Natural killer cell treated with Interleukin-12 subunit alpha and Interleukin-12 subunit beta and Interleukin-15 and Interleukin-18, amount 100 ng/mL, for 72 hours (primary cell): ENCODE measurements at places on chromosomes 16 and 17. TPM values are rescaled to one million over a fixed set of nuclear protein-coding genes. Genes with fewer than 3 reads are reported as not detected.

The MYOCD gene
- total RNA-seq, result not detected

The TNFRSF12A gene
- total RNA-seq, result 6.5 TPM

The ZFP3 gene
- total RNA-seq, result 2.0 TPM

The CYB5B gene
- total RNA-seq, result 162 TPM

The NOD2 gene
- total RNA-seq, result 3.7 TPM

GRCh38 chr17:35291802-35292201, 48.9 kb downstream of the SLFN5 start:
- no peaks in the 10 kb centered on the region for H3K27me3 ChIP-seq
- no peak overlapping the region for H3K27ac ChIP-seq
- peaks cover 14% of the 10 kb centered on the region for H3K4me1 ChIP-seq
- H3K36me3 ChIP-seq, result no peaks in the 10 kb centered on the region

DNA sequence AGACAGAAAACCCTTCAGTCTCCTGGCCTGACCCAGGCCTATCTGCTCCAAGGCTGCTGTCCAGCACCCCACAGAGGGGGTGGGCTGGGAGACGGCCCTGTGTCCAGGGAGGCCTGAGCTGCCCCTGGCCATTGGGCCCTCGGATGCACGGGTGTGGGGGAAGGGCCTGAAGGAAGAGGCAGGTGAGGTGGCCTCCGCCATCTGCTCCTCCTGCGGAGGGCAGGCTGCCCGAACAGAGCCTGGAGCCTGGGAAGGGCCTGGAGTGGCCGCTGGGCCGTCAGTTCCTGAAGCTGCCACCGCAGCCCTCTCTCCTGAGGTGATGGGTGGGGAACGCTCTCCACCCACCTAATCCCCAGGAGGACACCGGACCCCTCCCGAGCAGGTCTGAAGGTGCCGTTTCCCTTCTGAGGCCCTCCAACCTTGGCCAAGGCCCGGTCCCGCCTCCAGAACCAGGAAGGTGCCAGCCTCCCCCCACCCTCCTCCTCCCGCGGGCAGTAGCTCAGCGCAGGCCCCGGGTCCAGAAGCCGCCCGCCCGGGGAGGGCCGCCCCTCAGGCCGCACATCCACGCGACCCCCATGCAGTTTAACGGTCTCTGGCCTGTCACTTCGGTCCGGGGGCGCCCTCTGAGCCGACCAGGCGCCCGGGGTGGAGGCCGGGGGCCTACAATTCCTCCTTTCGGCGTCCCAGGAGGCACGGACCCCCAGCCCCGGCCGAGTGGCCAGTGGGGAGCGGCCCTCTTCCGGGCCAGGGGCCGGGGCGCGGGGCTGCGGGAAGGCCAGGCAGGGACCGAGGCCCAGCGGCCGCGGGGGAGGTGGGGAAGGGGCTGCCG, 835 bp downstream of the FBXL16 start:
- peaks cover 17% of the 10 kb centered on the region for H3K27me3 ChIP-seq
- no peak for DNase-seq
- H3K27ac ChIP-seq, result no peak overlapping the region
- no peaks in the 10 kb centered on the region for H3K36me3 ChIP-seq
- H3K4me1 ChIP-seq, result no peaks in the 10 kb centered on the region

GRCh38 chr17:78023042-78023441, 64.5 kb downstream of the TNRC6C start:
- no peaks in the 10 kb centered on the region for H3K36me3 ChIP-seq
- H3K27me3 ChIP-seq, result no peaks in the 10 kb centered on the region
- peaks cover 36% of the 10 kb centered on the region for H3K4me1 ChIP-seq
- DNase-seq, result no peak
- H3K4me3 ChIP-seq, result no peak overlapping the region

DNA sequence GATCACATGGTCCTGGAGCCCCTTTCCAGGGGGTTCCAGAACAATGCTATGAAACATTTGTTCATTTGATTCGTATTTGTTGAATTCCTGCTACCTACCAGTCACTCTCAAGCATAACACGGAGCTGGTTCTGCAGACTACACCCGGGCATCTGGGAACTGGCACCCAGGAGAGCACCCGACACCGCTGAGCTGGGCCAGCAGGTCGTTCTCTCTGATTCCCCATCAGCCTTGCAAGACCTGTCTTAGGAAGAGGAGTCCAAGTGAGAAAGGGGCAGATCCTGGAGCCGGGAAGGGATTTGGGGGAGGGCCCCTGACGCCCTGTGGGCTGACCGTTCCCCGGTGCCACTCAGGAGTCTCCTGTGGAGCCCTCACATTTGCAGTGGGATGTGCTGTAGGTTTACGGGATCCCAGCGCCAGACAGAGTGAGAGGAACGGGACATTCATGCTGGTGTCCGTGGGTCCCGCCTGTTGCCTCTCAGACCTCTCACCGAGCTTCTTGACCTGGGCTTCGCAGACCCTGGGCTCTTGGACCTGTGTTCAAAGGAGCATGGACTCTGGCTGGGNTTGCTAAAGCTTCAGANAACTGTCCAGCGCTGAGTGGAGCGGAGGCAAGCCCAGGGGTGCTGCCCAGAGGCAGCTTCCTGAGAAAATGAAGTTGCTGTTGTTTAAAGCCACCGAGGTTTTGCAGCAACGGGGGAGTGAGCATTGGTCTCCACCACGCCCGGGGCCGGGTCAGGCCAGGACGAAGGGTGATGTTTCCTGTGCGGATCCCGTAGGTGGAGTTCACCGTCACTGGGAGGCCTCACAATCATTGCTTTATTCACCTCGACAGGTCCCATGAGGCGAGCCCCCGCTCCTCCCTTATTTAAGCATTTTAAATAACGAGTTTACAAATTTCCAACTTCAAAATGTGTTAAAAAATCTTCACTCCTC, 49.2 kb downstream of the METRNL start:
- H3K27me3 ChIP-seq, result peaks cover 8% of the 10 kb centered on the region
- DNase-seq, result peak; percentile 54
- H3K27ac ChIP-seq, result no peak overlapping the region
- no peaks in the 10 kb centered on the region for H3K36me3 ChIP-seq

DNA sequence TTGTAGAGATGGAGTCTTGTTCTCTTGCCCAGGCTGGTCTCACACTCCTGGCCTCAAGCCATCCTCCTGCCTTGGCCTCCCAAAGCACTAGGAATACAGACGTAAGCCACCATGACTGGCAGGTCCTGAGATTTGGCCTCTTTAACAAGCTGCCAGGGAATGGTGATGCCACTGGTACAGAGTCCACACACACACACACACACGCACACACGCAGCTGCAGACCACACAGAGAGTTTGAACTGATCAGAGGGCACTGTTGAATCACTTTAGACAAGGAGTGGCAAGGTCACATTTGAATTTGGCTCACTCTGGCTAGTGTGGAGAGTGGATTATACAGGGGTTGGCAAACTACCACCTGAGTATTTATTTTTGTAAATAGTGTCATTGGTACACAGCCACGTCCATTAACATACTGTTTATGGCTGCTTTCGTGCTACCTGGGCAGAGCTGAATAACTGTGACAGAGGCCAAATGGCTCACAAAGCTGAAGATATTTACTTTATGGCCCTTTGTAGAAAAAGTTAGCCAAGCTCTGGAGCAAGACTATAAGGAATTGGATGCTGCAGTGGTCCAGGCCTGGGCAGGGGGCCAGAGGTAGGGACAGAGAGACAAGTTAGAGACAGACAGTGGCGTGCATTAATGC, 9.9 kb downstream of the ITPRIPL2 start:
- no peaks in the 10 kb centered on the region for H3K36me3 ChIP-seq
- H3K27me3 ChIP-seq, result peaks cover 11% of the 10 kb centered on the region
- H3K4me3 ChIP-seq, result no peak overlapping the region
- no peak overlapping the region for H3K27ac ChIP-seq
- DNase-seq, result no peak
- H3K4me1 ChIP-seq, result peaks cover 15% of the 10 kb centered on the region

GRCh38 chr17:17810084-17810894, 26.5 kb downstream of the SREBF1 start:
- no peak for DNase-seq
- H3K36me3 ChIP-seq, result no peaks in the 10 kb centered on the region
- H3K27me3 ChIP-seq, result no peaks in the 10 kb centered on the region
- H3K4me3 ChIP-seq, result no peak overlapping the region

DNA sequence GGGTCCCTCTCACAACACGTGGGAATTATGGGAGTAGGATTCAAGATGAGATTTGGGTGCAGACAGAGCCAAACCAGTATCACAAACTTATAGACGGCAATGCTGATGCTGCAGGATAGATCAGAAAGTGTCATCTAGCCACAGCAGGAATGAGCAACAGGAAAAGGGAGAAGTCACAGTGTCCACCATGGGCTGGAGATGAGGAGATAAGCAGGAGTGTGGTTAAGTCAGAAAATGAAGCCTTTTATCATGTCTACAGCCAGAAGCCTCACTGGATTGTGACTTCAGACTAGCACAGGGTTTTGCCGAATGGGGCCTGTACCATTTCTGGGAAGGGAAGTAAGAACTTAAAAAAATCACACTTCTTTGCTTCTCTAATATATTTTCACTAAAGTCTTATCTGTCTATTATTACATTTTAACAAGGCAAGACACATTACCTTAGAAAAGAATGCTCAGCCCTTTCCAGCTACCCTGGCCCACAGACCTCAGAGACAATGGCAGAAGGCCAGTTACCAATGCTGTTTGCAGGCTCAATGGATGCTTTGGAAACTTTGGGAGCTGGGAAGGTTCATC, 490.2 kb upstream of the SALL1 start:
- no peaks in the 10 kb centered on the region for H3K27me3 ChIP-seq
- H3K27ac ChIP-seq, result no peak overlapping the region
- no peak for DNase-seq
- no peaks in the 10 kb centered on the region for H3K4me1 ChIP-seq

DNA sequence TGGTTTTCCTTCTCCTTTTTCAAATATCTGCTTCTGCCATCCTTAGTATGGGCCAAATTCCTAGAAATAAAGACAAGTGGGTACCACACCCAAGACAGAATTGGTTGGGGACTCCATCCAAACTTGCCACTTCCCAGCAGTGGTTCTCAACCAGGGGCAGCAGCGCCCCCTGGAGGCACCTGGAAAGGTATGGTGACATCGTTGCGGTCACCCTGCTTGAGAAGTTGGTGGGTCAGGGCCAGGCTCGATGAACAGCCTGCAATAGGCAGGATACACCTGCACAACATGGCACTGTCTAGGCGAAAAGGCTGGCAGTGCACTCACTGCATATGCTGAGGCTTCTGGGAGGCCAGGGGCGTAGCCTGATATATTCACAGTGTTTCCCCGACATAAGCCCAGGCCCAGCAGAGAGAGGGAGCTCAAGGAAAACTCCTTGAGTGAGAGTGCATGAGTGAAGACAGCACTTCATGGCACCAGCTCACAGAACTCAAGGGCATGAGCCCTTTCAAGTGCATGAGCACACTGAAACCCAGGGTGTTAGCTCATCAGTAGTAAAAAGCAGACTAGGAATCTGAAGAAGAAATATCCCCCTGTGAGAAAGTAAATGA, 57.7 kb downstream of the CMC2 start:
- H3K27ac ChIP-seq, result no peak overlapping the region
- H3K4me1 ChIP-seq, result no peaks in the 10 kb centered on the region
- H3K4me3 ChIP-seq, result no peak overlapping the region
- no peaks in the 10 kb centered on the region for H3K36me3 ChIP-seq
- peak; percentile 68 for DNase-seq

GRCh38 chr17:22463110-22463850, 771.0 kb downstream of the KCNJ18 start:
- no peak overlapping the region for H3K27ac ChIP-seq
- no peaks in the 10 kb centered on the region for H3K4me1 ChIP-seq
- peaks cover 11% of the 10 kb centered on the region for H3K36me3 ChIP-seq
- H3K4me3 ChIP-seq, result no peak overlapping the region
- DNase-seq, result no peak

DNA sequence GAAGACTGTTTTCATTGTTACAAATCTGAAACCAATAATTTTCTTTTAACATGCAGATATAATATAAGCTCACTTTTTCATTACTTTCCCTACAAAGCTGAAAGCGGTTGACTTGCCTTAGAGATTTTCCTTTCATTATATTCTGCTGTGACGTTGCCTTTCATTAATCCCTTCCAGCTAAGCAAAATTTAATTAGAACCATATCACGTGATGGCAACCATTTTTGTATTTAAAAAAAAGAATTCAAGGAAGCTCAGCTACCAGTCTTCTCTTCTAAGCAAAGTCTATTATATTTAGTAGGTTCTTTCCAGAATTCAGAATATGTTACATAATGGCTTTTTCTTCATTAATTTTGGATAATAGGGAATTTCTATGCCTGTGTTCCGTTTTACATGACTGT, 186.5 kb downstream of the PRKCA start:
- DNase-seq, result no peak
- H3K36me3 ChIP-seq, result no peaks in the 10 kb centered on the region
- no peaks in the 10 kb centered on the region for H3K27me3 ChIP-seq
- H3K4me3 ChIP-seq, result no peak overlapping the region

- no peak overlapping the region for H3K4me3 ChIP-seq
- H3K27me3 ChIP-seq, result no peaks in the 10 kb centered on the region
- peaks cover 7% of the 10 kb centered on the region for H3K4me1 ChIP-seq
- no peak overlapping the region for H3K27ac ChIP-seq
- H3K36me3 ChIP-seq, result no peaks in the 10 kb centered on the region
- no peak for DNase-seq
These were observed 4.3 kb upstream of the RANGRF start for GRCh38 chr17:8284126-8284525.

GRCh38 chr17:79202480-79202879, 127.9 kb downstream of the ENGASE start:
- H3K4me1 ChIP-seq, result no peaks in the 10 kb centered on the region
- H3K4me3 ChIP-seq, result no peak overlapping the region
- no peaks in the 10 kb centered on the region for H3K36me3 ChIP-seq
- H3K27ac ChIP-seq, result no peak overlapping the region

- no peak overlapping the region for H3K4me3 ChIP-seq
- no peak overlapping the region for H3K27ac ChIP-seq
- DNase-seq, result no peak
- peaks cover 2% of the 10 kb centered on the region for H3K4me1 ChIP-seq
- peaks cover 6% of the 10 kb centered on the region for H3K27me3 ChIP-seq
- H3K36me3 ChIP-seq, result no peaks in the 10 kb centered on the region
These were observed 18.8 kb downstream of the WNT9B start for GRCh38 chr17:46869975-46870803.

DNA sequence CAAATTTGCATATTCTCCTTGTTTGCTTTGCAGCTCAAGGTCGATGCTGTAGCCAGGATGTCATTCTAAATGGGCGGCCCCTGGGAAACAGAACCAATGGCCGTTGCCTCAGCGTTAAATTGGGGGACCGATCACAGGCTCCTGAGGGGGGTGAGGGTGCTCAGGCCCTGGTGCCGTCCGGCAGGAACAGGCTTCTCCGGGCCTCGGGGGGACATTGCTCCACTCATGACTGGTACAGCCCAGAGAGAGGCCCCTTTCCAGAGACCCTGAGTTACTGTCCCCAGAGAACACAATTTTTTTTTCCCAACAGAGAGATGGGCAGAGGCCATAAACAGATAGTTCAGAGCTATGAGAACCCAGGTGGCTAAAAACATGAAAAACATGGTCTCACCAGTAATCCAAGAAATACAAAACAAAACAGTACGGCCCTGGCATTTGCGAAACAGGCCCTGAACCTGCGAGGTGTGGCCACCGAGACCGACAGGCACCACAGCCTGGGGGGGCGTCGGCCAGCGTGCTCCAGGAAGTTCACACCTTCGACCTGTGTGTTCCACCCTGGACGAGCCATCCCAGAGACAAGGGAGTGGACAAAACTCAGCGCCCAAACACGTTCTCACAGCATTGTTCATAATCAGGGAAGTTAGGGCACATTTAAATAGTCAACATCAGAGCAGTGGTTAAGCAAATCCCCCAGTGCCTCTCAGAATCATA, 82.8 kb downstream of the METRNL start:
- H3K4me3 ChIP-seq, result no peak overlapping the region
- peak; percentile 28 for DNase-seq
- H3K4me1 ChIP-seq, result peaks cover 3% of the 10 kb centered on the region
- H3K27ac ChIP-seq, result no peak overlapping the region
- H3K36me3 ChIP-seq, result peaks cover 4% of the 10 kb centered on the region
- H3K27me3 ChIP-seq, result peaks cover 40% of the 10 kb centered on the region

- H3K4me1 ChIP-seq, result peaks cover 23% of the 10 kb centered on the region
- no peaks in the 10 kb centered on the region for H3K36me3 ChIP-seq
- peak overlapping the region; percentile 88 for H3K4me3 ChIP-seq
These were observed 13.0 kb downstream of the SARM1 start for GRCh38 chr17:28384281-28385036.
